NCI-H748 treated with DMSO at 0.1 percent for 48 hours (cell line): ENCODE measurements at places on chromosomes 4 and X.

- DNase-seq = peak; percentile 0
Measured at GRCh38 chr4:108060164-108060563, 70.5 kb downstream of the HADH start.

DNA sequence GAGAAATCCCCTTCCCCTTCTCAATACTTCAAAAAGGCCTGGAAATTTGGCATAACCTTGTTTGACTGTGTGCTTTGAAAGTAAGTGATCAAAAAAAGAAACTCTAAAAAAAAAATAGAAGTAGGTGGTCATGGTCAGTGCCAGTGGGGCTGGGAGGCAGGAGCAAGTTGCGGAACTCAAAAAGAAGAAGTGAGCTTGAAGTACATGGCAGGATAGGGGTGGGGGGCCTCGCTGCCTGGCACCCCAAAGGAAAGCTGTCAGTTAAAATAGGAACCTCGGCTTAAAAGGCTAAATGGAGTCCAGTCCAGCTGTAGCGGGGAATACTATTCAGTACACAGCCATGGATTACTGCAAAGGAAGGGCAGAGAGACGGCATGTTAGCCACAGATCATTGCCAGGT is 12.2 kb upstream of the NKRF start:
- no peak for DNase-seq

- no peak for DNase-seq
Measured at GRCh38 chrX:118965395-118965794, 9.0 kb upstream of the LONRF3 start.

- DNase-seq = no peak
Measured at GRCh38 chr4:3251691-3252479, 2.9 kb downstream of the MSANTD1 start.

GRCh38 chr4:125041372-125041930 is 273.3 kb upstream of the FAT4 start:
- no peak for DNase-seq

- DNase-seq = no peak
Measured at GRCh38 chrX:21167011-21167410, 207.2 kb upstream of the CNKSR2 start.

GRCh38 chr4:7425124-7425523 is 9.6 kb downstream of the PSAPL1 start:
- no peak for DNase-seq

DNA sequence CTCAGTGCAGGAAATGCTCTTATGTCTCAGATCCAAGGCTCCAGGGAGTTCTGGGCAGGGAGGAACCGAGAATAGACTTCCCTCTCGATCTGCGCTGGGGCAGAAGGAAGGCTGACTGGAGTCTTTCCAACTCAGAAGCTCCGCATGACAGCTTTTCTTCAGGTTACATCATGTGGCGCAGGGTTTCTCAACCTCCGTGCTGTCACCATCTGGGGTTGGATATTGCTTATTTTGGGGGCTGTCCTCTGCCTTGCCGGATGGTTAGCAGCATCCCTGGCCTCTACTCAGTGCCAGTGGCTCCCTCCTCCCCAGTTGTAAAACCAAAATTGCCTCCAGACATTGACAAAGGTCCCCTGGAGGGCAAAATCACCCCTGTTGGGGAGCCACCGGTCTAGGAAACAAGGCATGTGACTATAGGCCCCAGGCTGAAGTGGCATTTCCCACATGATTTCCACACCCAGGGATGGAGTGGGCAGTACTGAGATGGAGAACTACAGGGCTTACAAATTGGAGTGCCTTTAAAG is 21.4 kb downstream of the REELD1 start:
- no peak for DNase-seq

GRCh38 chr4:142404191-142404611 is 441.9 kb downstream of the INPP4B start:
- no peak for DNase-seq

DNA sequence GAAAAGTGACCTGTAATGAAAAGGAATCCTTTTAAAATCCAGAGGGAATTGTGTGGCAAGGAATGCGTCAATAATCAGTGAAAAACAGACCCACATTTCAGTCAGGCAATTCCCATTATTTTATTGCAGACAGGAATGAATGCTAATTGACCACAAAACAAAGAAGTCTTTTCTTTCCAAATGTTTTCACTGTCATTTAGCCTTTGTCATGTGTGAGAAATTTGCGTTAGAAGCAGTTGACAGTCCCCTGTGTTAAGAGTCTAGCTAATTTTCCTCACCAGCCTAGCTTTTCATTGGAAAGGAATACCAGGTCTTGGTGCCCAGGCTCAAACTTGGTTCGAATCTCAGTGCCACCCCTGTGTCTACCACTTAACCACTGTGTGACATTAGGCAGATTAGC is 83.4 kb downstream of the KIT start:
- DNase-seq = no peak

- DNase-seq = peak; percentile 94
Measured at GRCh38 chrX:72255445-72255844, 16.6 kb upstream of the ERCC6L start.

DNA sequence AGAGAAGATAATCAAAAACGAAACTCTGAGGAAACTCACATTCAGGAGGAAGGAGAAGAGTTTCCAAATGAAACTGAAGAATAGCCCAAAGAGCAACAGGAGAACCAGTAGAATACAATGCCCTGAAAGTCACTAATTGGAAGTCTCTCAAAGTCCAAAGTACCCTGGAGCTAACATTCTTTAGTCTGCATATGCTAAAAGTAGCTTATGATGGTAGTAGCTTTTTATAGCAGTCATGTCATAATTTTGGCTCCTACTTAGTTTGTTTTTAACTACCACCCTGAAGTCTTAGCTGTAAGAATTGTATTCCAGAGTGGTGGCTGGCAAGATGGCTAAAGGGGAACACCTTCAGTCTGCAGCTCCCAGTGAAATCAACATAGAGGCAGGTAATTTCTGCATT is 100.3 kb upstream of the FGF16 start:
- no peak for DNase-seq

DNA sequence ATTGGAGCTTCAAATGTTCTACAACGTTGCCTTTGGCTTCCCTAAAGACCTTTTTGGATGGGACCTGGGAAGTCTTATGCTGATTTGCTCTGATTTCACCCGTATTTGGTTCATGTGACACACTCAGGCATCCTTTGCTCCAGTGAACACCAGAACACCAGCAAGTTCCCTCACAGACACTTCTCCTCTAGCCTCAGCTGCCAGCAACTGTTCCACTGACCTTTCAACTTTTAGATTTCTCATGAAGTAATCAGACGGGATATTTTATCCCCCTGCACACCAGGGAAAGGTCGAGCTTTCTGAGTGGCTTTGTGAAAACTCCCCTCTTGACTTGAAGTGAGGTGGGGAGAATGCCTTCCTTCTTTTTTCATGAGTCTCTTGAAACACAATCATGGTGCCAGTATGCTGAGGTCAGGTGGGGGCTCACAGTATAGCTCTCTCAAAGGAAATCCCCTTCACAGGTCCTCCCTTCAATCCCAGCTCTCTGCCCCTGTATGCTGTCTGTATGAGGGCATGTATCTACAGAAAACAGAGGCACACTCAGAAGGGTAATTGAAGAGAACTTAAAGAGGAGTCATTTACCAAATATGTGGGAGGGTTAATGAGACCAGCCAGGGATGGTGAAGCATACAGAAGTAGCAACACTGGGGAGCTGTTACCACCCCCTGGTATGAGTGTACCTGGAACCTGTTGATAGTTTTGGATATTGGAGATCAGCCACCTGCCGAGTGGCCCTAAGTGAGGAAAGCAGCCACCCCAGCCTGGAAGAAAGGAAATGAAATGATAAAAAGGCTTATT is 62.7 kb downstream of the FGFBP1 start:
- DNase-seq = no peak

- DNase-seq = no peak
Measured at GRCh38 chrX:106263817-106264216, 95.7 kb downstream of the PWWP3B start.

DNA sequence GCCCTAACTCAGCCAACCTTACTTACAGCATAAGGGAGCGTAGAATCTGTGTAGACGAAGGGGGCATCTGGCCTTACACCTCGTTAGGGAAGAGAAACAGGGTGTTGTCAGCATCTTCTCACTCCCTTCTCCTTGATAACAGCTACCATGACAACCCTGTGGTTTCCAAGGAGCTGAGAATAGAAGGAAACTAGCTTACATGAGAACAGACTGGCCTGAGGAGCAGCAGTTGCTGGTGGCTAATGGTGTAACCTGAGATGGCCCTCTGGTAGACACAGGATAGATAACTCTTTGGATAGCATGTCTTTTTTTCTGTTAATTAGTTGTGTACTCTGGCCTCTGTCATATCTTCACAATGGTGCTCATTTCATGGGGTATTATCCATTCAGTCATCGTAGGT is 14.6 kb downstream of the PLP1 start:
- peak; percentile 1 for DNase-seq

DNA sequence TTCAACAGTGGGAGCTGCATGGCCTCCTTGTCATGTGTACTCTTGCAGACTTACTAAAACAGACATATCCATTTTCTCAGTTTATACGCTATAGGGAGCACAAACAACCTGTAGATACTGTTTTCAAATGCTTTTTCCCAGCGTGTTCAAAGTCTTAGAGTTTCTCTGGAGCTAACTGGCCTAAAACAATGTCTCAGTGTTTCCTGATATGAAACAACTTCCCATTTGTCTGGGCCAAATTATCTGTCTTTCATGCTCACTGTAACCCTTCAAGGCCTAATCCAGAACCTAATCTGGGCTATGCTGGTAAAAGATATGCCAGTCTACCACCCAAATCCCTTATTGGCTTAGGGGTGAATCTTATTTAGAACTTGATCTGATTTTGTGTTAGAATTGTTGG is 38.8 kb downstream of the RAB40A start:
- no peak for DNase-seq

GRCh38 chrX:153477364-153477857 is 7.0 kb upstream of the HAUS7 start:
- DNase-seq = no peak

GRCh38 chrX:79036157-79036880 is 91.1 kb downstream of the P2RY10 start:
- DNase-seq = no peak

- DNase-seq = peak; percentile 78
Measured at GRCh38 chr4:76197971-76198410, 15.6 kb downstream of the SCARB2 start.

DNA sequence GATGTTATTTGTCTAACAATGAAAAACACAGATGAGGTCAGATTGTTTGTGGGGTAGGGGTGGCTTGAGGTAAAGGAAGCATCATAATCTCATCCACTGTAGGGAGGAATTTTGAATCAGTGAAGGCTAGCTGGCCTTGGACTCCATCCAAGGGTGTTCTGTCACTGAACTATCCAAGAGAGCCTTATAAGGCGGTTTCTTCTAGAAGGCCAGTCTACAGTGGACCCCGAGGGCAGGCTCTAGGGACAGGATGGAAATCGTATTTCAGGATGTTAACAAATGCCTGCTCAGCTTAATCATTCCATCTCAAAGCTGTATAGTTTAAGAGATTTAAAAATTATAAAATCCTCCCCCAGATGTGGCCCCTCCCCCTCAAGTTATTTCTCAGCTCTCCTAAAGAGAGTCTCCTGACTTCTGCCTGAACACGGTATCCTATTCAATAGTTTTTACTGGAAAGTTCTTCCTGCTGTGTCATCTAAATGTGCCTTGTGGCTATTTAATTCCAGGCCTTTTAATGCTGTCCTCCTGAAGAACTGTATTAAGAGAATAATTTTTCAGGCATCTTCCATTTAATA is 8.0 kb downstream of the IGFBP7 start:
- no peak for DNase-seq

- DNase-seq = no peak
Measured at GRCh38 chr4:2393353-2394270, 24.8 kb downstream of the ZFYVE28 start.

- DNase-seq = no peak
Measured at GRCh38 chrX:153909024-153909979, 4.8 kb downstream of the AVPR2 start.

GRCh38 chrX:15815779-15816437 is 25.6 kb downstream of the ZRSR2 start:
- DNase-seq = no peak

DNA sequence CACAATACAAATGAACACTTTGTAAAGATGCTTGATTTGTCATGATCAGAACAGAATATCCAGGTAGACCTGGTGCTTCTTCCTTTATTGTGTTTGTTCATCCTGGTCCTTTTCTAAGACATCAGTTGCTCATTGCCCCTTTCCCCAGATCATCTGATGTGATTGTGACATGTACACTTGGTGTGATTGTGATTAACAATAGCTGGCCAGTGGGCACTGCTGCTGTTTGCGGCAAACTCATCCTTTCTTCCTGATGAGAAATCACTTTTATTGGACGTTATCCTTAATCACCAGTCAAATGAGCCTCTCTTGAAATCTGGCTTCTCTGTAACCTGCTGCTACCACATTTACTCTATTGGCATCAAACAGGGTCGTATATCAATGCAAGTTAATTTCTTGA is 135.1 kb downstream of the PCDH7 start:
- no peak for DNase-seq

DNA sequence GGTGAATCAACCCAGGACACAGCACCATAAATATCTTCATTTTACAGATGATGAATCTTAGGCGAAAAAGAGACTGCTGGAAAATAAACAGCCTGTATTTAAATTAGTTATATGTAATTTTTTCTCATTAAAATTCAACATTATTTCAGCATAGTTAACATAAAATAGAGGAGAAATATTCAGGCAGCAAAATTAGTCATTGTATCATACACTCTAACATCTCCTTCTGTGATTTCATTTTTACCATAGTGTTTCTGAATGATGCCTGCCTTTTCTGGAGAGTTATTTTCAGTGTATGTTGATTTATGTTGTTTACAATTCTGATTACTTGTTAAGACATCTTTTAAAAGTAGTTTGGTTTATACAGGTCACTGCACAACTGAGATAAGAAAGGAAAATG is 82.3 kb upstream of the KCNIP4 start:
- no peak for DNase-seq

DNA sequence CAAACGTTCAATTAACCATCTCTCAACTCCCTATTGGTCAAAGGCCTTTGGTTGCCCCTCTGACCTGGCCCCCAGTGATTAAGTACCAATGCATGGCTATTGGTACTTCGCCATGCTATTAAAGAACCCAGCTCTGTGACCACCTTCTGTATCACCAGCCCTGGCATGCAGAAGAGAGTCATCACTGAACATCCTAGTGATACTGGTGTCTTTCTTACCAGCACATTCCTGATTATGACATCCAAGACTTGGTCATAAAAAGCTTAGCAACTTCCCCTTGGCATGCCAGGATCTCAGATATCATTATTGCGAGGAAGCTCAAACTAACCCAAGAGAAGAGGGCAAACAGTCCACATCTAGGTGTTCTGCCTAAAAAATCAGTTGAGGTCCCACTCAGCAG is 122.3 kb upstream of the OTUD4 start:
- no peak for DNase-seq

DNA sequence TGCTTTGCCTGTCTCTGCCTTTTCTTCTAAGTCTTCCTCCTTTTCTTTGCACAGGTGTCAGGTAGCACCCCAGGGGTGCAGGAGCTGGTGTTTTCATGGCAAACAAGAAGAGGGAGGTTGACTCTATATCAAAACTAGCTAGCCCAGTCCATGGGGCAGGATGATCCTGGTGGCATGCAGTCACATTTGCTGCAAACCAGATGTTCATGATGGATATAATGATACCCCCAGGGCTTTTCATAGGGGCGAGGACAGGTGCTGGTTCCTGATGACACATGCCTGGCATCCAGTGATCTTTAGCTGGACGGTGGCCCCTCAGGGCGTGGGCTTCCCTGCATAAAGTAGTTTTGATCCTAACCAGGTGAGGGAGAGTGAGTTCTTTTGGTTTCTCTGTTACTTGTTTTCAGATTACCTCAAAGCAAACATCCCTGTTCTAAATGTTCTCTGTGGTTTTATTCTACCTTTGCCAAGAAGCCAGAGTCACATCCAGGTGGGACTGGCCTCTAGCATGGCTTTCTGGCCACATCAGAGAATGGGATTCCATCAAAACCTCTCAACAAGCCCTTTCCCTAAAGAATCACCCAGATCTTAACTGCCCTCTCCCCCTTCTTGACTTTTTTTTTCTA is 11.2 kb upstream of the UBA6 start:
- no peak for DNase-seq
